Gastrocnemius medialis (tissue), 4 donors: ENCODE measurements at places on chromosomes 3 and 15. TPM values are rescaled to one million over a fixed set of nuclear protein-coding genes. Genes with fewer than 3 reads are reported as not detected.

GRCh38 chr3:45480218-45480617 is 91.8 kb downstream of the LARS2 start:
- no peaks in the 10 kb centered on the region for H3K27me3 ChIP-seq
- H3K4me1 ChIP-seq, result no peaks in the 10 kb centered on the region
- no peak overlapping the region for H3K4me3 ChIP-seq

- H3K36me3 ChIP-seq, result no peaks in the 10 kb centered on the region
- H3K27me3 ChIP-seq, result no peaks in the 10 kb centered on the region
- DNase-seq, result no peak
These were observed 36.8 kb upstream of the FRMD5 start for GRCh38 chr15:44231842-44232241.

The CHRM5 gene
- not detected for total RNA-seq

The GOLGA8J gene
- total RNA-seq, result not detected

DNA sequence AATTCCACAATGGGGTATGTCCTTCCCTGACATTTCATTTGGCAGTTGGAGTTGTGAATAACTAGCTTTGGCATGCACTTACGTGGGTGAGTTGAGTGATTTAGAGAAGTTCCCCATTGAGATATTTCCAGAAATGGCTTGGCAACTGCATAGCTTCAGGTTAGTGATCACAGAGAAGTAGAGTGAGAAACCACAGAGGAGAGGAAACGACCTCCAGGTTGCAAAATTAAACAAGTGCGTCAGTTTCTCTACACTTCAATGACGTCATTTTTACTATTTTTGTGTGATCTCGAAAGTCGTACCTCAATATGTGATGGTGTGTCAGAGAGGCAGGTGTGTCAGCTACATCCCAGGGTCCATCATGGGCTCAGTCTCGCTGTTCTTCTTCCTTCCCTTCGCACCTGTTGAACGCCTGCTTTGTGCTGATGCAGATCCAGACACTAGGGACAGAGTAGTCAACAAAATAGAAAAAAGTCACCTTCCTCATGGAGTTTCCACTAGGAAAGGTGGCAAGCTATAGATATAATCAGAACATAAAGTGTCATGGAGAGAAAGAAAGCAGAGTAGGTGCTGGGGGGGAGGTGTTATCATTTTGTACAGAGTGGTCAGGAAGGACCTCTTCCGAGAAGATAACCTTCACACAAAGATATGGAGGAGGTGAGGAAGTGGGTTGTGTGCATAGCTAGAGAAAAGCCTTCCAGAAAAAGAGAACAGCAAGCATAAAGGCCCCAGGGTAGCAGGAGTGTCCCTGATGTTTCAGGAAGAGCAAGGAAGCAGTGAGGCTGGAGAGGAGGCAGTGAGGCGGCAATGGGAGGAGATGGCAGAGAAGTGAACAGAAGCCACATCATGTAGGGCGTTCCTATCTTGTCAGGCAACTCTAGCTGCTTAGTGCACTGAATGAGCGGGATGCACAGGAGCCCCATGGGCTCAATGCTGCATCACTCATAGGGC is 75.6 kb downstream of the MCTP2 start:
- no peaks in the 10 kb centered on the region for H3K27me3 ChIP-seq
- H3K4me3 ChIP-seq, result no peak overlapping the region
- H3K36me3 ChIP-seq, result no peaks in the 10 kb centered on the region

DNA sequence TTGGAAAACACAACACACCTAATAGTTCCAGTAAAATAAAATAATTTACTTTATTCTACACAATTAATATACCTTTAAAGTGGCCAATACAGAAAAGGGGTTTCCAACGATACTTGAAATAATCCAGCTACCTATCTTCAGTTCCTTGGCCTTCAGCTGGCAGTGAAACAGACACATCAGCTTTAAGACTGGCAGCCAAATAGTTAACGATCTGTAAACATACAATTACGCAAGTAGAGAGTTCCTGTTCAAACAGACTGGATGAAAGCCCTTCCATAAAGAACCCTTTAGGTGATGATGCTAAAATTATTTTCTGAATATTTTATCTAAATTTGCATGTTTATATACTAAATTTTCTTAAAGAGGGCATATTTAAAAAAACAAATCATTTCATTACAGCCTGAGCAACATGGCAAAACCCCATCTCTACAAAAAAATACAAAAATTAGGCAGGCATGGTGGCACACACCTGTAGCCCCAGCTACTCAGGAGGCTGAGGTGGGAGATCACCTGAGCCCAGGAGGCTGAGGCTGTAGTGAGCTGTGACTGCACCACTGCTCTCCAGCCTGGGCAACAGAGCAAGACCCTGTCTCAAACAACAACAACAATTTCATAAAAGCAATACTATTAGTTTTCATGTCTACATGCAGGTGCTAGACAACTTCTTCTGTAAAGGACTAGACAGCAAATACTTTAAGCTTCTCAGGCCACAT is 12.9 kb downstream of the DYNC1LI1 start:
- no peak overlapping the region for H3K4me3 ChIP-seq
- H3K4me1 ChIP-seq, result peaks cover 3% of the 10 kb centered on the region
- no peaks in the 10 kb centered on the region for H3K36me3 ChIP-seq
- no peak overlapping the region for H3K27ac ChIP-seq

- no peaks in the 10 kb centered on the region for H3K36me3 ChIP-seq
- H3K4me1 ChIP-seq, result peaks cover 32% of the 10 kb centered on the region
- no peak overlapping the region for H3K4me3 ChIP-seq
- peak overlapping the region; percentile 67 for H3K27ac ChIP-seq
- DNase-seq, result peak; percentile 57
These were observed 48.1 kb downstream of the PTPN9 start for GRCh38 chr15:75531041-75531450.

GRCh38 chr3:177860184-177860583 is 662.9 kb upstream of the TBL1XR1 start:
- H3K27ac ChIP-seq, result no peak overlapping the region
- H3K4me1 ChIP-seq, result no peaks in the 10 kb centered on the region
- H3K27me3 ChIP-seq, result no peaks in the 10 kb centered on the region
- H3K36me3 ChIP-seq, result no peaks in the 10 kb centered on the region
